ENCODE measurements at places on chromosomes 2 and 18.

GRCh38 chr18:48781163-48781987 lies 169.4 kb downstream of the SMAD7 start:
- DNase-seq: no peak

DNA sequence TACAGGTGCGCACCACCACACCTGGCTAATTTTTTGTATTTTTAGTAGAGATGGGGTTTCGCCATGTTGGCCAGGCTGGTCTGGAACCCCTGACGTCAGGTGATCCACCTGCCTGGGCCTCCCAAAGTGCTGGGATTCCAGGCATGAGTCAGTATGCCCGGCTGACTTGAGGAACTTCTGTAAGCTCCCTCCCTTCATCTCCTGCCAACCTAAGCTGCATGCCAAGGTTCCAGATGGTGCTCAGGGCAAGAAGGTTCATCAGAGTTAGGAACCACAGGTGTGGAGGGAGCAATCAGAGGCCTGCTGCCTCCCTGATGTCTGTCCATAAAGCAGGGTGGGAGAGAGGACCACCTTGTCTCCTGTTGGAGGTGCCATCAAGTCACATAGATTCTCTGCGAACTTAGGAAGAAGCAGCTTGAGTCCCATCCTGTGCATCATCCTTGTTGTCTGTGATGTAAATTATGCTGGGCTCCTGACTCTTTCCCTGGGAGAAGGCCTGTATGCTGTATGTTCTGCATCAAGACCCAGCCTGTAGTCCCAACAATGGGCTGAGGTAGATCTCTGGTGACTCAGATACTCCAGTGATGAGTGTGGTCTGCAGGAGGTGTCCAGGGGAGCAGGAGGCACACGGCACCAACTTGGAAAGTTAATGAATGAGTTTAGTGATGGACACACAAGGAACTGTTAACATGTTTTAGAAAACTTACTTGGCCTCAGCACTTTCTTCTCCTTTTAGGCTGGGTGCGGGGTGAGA lies 53.1 kb downstream of the TMEM17 start:
- no peak for DNase-seq

GRCh38 chr2:222518570-222519381 lies 94.4 kb downstream of the SGPP2 start:
- no peak for DNase-seq

DNA sequence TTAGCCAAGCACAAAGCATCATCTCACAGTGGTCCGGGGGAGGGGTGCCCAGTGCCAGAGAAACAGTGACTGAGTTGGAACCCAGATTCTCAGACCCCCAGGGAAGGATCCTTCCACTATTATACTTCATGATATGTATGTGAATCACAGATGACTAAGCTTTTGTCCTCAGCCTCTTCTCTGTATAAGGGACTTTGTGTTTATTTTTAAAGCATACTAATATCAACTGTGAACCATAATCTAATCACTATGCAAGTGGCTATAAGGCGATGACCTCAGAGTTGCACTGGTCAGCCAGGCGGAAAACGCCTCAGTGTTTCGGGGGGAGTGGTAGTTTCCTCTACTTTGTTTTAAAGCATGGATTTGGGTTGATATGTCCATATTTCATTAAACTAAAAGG lies 160.4 kb upstream of the TMEM200C start:
- DNase-seq: no peak

- no peak for DNase-seq
Observed at GRCh38 chr2:54925022-54925421, 125.2 kb downstream of the RTN4 start.

DNA sequence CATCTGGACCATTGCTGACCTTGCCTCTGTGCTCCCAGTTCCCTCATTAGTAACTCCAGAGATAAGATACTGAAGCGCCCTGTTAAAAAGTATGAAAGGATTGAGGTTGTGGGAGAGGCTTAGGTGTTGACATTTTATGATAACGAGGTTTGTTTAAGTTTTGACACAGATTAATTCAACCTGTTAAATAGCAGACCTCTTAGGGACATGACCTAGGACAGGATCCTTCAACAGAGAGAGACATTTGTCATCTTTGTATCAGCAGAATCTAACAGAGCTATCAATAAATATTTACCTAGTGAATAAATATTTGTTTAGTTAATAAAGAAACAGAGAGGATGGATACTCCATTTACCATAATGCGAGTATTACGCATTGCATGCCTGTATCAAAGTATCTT lies 99.5 kb downstream of the DCC start:
- DNase-seq: no peak

DNA sequence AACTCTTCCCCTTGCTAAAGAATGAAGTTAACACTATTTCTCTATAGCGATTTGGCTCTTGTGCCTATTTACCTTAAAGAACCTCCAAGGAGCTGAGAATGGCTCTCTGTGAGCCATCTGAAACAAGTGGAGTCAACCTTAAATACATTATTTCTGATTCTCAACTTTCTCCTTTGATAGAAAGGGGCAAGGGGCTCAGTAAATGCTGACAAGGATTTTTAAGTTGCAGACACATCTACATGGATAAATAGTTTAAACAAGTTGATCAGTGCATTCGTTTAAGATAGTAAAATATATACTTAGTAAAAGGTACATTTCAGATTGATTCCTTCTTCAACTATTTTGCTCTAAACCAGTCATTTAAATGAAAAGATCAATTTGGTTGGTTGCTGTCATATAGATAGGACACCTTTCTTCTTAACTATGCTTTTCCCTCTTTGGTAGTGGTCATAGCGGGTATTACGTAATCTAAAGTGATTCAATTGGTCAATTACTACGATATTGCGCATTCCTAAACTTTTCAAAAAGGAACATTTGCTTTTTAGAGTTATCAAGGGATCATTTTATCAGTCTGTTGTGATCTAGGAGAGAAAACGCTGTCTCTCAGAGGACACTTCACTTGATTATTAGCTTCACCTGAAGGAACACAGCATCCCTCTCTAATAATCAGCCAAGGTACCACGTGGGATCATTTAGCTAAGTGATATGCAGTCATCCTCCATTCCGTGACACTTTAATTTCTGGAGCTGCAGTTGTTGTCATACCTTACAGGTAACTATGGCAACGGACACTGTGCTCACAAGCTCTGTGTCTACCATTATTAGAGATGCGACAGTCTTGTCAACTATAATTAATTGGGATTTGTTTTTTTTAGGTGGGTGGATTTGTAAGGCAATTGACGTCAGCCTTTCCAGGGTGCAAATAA lies 50.9 kb upstream of the KCNE4 start:
- DNase-seq: no peak

DNA sequence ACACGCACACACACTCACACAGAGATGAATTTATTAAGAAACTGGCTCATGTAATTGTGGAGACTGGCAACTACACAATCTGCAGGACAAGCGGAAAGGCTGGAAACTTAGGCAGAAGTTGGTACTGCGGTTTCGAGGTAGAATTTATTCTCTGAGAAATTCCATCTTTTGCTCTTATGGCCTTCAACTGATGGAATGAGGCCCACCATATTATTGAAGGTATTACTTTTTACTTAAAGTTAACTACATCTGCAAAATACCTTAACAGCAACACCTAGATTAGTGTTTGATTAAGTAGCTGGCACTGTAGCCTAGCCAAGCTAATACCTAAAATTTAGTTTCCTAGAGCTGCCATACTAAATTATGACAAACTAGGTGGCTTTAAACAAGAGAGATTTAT lies 384.0 kb upstream of the UBE2E3 start:
- DNase-seq: no peak

GRCh38 chr2:48749291-48750127 lies 6.0 kb downstream of the LHCGR start:
- no peak for DNase-seq

DNA sequence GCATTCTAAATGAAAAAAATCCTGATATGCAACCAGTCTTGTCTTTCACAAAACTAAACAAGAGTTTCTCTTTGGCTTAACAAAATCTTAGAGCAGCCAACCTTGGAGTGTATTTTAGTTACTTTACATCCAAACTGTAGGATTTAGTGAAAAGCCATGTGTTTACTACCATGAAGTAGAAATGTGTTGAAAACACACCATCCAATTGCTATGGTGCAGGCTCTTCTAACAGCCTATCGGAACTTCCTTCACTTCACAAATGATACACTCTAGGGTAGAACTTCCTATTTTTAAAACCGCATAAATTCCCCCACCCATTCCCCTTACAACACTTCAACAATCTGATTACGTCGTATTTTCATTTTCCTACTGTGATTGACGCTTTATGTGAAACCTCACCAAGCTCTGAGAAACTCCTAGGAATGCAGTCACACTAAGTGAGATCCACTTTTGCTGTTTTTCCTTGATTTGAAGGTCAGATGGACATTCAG lies 74.4 kb upstream of the MAP4K4 start:
- no peak for DNase-seq

DNA sequence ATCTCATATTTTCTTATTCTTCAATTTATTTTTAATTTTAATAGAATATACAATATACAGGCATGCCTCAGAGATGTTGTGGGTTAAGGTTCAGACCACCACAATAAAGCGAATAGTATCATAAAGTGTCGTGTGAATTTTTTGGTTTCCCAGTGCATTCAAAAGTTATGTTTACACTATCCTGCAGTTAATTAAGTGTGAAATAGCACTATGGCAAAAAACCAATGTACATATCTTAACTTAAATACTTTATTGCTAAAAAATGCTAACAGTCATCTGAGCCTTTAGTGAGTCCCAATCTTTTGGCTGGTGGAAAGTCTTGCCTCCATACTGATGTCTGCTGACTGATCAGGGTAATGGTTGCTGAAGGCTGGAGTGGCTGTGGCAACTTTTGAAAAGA lies 637.6 kb downstream of the TDRD15 start:
- no peak for DNase-seq

GRCh38 chr2:171723716-171724683 lies 36.7 kb downstream of the DYNC1I2 start:
- no peak for DNase-seq

DNA sequence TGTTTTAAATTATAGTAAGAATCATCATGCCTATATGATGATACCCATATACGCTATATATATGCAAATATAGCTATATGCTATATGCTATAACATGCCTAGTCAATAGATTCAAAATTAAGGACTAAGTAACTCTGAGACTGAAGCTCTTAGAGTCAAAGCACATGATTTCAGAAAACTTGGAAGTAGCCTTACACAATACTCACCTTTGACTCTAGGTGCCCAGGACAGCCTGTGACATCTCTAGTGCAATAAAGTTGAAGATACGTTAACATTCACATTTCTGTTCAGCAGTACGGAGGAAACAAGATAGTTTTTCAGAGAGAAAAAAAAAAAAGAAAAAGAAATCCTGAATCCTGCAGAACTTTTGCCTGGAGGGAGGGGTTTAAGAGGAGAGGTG lies 149.7 kb upstream of the PIK3C3 start:
- no peak for DNase-seq

GRCh38 chr2:100812573-100812972 lies 7.4 kb upstream of the NPAS2 start:
- no peak for DNase-seq

DNA sequence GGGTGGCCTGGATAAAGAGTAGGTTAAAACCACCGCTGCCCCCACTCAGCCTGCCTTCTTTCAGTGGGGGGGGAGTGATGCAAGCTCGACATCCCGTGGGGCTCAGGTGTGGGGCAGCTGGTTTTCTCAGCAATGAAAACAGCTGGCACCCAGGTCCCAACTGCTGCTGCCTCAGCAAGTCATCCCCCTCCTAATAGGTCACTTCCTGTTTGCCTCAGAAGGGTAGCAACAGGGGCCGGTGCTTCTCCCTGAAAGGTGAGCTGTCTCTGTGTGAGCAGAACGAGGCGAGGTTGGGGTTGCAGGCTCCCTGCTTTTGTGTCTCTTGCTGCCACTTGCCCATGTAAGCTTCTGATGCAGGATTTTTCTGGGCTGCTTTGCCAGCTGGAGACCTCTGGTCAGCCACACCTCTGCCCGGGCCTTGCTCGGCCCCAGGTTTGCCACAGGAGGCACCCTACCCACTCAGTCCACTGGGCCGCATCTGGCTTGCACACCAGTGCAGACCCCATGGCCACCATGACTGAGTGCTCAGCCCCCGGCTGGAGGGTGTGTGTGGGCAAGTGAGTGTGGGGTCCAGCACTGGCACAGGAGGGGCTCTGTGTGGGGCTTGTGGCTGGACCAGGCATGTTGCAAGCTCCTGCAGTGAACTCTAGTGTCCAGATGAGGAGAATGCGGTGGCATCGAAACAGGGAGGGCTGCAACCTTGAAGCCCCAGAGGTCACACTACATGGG lies 11.5 kb upstream of the ASB1 start:
- DNase-seq: peak; percentile 50

GRCh38 chr18:57561728-57562423 lies 24.6 kb downstream of the FECH start:
- no peak for DNase-seq

Measured in activated CD4-positive, CD25-positive, alpha-beta regulatory T cell treated with anti-CD3 and anti-CD28 coated beads, Interleukin-2, amount 50 U/mL, for 72 hours (primary cell).